NCI-H1092 (cell line): ENCODE measurements at places on chromosomes 4 and X.

DNA sequence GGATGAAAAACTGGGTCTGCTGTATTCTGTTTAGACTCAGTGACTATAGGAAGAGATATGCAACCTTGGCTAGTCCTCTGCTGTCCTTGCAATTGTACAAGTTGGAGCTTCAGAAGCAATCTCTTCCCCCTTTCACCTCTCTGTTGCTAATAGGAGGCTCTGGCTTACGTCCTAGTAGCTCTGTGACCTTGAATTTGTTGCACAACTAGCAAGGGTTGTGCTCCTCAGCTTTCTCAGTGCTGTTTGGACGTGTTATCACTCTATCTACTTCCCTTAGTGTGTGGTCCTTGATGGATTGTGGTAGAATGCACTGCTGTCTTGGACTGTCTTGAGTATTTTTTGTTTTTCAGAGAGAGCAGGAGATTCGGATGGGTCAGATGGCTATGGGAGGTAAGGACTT is 3.4 kb upstream of the ITGB1BP2 start:
- no peak for DNase-seq

- DNase-seq = no peak
These were observed 117.9 kb upstream of the FAM9B start for GRCh38 chrX:9151772-9152307.

GRCh38 chrX:78024349-78025059 is 55.1 kb upstream of the PGAM4 start:
- no peak for DNase-seq

- no peak for DNase-seq
These were observed 53.0 kb downstream of the HAND2 start for GRCh38 chr4:173477016-173477415.

GRCh38 chrX:23766650-23767551 is 16.1 kb upstream of the SAT1 start:
- no peak for DNase-seq

DNA sequence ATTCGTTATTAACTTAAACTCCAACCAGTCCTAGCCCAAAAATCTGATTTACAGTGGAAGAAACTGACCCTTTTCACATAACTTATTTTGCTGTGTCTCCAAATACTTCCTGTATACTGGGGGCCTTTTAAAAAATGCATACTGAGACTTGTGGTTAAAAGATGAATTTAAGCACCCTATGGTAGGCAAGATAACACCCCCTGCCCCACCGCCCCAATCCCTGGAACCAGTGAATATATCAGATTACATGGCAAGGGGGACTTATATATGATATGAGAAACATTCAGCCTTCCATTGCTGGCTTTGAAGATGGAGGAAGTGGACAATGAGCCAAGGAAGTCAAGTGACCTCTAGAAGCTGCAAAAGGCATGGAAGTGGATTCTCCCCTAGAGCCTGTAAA is 3.1 kb upstream of the CLCN3 start:
- DNase-seq = no peak

- no peak for DNase-seq
These were observed 18.4 kb downstream of the HMX1 start for GRCh38 chr4:8853249-8853648.

GRCh38 chrX:15930585-15930984 is 76.0 kb upstream of the AP1S2 start:
- DNase-seq = peak; percentile 9

DNA sequence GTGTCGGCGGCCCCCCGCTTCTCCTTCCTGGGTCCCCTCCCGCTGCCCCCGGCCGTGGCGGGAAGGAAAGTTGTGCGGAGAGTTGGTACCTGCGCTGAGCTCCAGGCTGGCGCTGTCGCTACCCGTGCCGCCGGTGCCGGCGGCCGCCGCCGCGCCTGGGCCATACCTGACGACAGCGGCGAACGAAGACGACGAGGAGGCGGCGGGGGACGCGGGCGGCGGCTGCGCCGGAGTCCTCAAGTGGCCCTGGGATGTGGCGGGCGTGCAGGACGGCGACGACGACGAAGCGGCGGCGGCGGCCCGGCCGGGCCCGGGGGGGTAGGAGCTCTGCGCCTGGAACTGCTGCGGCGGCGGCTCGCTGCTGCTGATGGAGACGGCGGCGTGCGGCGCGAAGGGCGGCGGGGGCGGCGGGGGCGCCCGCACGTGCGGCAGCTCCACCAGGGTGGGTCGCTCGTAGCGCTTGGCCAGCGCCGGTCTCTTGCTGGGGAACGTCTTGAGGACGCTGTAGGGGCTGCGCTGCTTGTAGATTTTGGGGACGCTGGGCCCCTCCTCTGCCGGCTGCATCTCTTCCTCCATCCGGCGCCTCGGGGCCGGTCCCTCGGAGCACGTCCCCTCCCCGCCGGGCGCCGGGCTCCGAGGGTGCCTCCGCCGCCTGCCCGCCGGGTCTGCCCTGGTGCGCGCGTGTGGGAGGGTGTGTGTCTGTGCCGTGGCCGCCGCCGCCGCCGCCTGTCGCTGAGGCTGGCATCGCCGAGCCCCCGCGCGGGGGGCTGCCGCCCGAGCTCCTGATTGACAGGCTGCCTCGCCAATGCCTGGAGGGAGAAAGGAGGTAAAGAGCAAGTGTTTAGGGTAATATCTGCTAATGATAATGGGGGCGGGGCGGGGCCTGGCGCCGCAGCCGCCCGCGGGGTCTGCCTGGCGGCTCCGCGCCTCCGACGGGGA is 618 bp downstream of the BEND4 start:
- DNase-seq = peak; percentile 56

- no peak for DNase-seq
These were observed 109.6 kb downstream of the ANXA3 start for GRCh38 chr4:78661086-78661690.

GRCh38 chrX:119482041-119482440 is 13.8 kb downstream of the SLC25A5 start:
- DNase-seq = no peak

- DNase-seq = no peak
These were observed 69.7 kb downstream of the FANCB start for GRCh38 chrX:14802943-14803710.

DNA sequence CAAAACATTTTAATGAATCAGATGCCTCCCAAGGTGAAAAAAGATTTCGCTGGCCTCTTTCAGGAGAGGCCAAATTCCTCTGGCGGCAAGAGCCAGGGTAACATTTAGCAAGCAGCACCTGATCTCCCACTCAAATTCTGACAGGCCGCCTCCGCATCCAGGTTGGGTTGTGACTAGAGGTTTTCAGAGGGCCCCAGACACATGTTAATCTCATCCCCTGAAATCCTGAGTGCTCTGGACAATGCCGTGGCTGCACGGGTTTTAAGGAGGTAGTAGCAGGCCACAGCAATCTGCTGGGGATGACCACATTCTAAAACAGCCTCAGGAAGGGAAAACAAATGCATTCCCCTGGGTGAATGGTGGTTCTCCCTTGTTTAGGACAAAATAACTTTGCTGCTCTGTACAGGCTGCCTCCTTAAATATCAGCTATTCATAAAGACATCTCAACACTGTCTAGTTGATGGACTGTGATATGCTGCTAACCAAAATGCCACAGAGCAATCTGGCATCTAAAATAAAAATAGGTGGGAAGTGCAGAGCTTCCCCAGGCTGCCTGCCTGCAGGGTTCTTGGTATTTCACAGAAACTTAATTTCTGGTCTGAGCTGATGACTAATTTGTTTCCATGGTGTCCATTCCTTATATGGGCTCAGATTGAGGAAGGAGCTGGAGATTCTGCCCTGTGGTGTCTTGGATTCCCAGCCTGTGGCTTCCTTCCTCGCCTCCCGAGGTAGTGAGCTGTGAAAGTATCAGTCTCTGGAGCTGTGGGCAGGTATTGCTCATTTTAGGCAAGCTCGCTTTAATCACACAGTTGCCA is 202.0 kb downstream of the DCLK2 start:
- DNase-seq = no peak

GRCh38 chr4:117823388-117823787 is 210.9 kb upstream of the NDST3 start:
- no peak for DNase-seq

DNA sequence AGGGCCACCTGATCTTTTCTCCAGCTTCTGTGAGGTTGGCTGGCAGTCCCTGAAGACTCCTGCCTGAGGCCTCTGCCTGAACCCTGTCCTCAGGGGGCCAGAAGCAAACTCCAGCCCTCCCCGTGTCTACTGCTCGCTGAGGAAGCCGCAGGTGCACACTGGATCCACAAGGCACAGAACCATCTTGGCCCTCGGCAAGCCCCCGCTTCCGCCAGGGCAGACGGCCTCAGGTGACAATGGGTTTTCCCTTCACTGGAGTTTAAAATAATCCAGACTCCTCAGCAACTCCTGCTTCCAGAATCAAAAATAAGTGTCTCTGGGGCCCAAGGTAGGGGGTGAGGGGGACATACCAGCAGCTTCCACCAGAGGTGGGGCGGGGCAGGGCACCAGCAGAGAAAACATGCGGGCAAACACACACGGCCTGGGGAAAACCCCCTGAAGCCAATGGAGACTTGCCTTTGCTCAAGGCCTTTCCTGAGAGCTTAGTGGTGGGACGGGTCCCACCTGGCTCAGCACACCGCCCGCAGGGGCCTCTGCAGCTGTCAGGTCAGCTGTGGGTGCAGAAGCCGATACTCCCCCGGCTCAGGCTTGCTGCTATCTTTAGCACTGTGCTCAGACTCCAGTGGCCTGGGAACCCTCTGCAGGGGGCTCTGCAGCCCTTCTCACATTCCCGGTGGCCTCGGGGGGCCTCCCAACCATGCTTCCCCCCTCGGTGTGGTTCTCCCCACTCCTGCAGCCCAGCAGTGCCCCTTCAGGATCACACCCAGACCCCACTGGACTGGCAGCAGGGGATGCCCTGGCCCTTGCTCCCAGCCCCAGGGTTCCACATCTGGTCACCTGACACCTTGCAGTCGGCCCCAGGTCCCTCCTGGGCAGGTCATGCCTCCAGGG is 1.9 kb downstream of the MYL5 start:
- DNase-seq = no peak
